Activated CD8-positive, alpha-beta memory T cell treated with anti-CD3 and anti-CD28 coated beads for 1 hour (primary cell): ENCODE measurements at places on chromosomes 2 and 18.

DNA sequence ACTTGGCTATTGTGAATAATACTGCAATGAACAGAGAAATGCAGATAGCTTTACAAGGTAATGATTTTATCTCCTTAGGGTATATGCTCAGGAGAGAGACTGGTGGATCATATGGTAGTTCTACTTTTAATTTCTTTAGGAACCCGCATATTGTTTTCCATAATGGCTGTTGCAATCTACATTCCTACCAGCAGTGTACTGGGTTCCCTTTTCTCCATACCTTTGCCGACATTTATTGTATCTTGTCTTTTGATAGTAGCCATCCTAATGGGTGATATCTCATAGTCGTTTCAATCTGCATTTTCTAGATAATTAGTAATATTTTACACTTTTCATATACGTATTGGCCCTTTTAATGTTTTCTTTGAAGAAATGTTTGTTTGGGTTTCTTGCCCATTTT, 702.9 kb upstream of the ACVR2A start:
- DNase-seq = no peak

DNA sequence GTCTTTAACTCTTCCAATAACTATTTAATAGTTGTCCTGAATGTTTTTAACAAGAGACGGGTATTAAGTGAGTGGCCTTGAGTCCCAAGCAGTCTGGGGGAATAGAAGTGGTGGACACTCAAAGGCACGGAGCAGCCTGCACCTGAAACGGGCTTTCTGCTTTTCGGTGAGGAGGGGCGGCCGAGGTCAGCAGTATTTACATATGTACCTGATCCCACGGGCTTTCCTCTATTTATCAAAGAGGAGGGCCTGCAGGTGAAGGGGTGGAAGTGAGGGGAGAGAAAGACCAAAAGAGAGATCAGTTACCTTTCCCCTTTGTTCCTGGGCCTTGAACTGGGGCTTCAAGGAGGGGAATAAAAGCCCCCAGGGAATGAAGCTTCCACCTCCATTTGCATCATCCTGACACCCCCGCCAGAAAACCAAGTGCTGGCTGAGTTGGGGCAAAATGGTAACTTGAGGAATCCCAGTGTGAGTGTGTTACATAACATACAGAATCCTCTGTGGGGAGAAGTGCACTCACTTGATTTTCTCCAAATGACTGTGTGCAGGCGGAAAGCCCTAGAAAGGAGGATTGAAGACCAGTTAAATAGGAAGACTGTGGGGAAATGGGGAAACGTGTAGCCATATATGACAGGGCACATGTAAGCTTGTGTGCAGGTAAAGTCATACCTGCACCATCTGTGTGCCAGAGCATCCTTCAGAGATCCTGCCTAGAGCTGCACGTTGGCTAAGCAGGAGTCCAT, 12.4 kb downstream of the POU3F3 start:
- no peak for DNase-seq

DNA sequence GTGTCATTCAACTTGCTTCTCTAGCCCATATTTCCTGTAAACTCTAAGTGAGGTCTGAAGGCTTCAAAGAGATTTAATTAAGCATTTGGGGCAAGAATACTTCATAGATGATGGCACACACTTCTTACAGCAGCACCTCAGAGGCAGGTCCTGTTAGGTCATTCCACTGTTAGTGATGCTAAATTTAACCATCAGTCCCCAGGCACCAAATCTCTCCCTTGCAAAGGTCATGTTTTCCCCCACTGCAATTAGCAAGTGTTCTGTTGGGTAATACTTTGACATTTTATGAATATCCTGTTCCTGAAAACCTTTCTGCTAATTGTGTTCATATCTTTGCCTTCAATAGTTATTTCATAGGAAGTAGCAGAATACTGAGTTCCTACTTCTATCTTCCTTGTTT, 117.0 kb downstream of the STK39 start:
- no peak for DNase-seq

- no peak for DNase-seq
These were observed 114.1 kb downstream of the RIF1 start for GRCh38 chr2:151523850-151524249.

DNA sequence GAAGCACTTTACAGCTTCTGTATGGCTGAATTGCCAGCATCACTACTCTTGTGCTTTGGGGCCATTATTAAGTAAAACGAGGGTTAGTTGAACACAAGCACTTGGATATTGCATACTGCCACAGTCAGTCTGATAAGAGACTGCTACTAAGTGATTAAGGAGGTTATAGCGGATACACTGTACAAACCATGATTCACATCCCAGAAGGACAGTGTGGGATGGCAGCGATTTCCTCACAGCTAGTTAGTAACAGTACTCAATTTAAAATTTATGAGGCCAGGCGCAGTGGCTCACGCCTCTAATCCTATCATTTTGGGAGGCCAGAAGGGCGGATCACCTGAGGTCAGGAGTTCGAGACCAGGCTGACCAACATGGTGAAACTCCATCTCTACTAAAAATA, 2.6 kb upstream of the BMPR2 start:
- DNase-seq = no peak

DNA sequence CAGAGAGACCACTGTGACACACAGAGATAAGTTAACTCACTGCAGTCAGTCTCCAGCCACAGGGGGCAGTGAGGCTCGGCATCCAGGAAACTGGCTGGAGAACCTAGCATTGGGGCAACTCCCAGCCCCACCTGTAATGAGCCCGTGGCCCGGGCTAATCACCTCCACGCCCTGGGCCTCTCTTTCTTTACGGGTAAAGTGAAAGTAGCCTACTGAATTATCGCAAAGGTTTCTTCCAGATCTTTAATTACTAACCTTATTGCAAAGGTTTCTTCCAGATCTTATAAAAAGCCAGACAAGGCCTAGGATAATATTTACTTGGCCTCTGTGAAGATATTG, 45.7 kb upstream of the ACAA2 start:
- DNase-seq = no peak

- DNase-seq = no peak
These were observed 109.5 kb downstream of the CDC42EP3 start for GRCh38 chr2:37561615-37562569.

DNA sequence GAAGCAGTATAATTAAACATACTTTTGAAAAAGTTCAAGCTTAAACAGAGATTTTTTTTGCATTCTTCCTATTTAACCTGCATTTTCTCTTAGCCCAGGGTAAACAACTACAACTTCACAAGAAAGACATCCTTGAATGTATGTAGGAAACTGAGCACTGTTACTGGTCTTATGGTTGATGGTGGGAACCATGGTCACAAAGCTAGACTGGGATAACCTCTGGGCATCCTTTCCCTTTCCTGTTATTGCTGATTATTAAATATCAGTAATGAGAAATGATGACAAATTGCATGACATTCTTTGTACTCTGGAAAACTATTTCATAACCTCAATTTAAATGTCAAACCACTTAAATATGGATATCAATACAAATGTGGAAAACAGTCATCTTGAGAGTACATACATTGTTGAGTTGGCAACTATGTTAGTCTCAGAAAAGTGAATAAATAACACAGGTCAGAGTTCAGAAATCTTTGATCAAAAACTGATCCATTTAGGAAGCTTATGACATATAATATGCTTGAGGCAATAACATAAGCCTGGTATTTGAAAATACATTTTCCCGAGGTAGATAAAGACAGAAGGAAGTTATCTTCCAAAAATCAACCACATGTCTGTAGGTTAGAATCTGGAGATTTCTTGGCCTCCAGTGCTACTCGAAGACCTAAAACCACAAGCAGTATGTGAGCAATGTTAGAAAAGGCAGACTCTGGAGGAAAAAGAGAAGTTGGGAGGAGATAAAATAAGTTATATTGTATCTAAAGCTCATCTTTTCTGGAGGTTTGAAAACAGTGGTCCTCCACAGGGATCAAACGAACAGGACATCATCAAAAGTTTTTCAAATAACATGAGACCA, 65.2 kb upstream of the ST8SIA5 start:
- no peak for DNase-seq

GRCh38 chr2:232798187-232798586, 21.8 kb upstream of the KCNJ13 start:
- DNase-seq = no peak

GRCh38 chr2:15626126-15626525, 34.5 kb downstream of the DDX1 start:
- no peak for DNase-seq

DNA sequence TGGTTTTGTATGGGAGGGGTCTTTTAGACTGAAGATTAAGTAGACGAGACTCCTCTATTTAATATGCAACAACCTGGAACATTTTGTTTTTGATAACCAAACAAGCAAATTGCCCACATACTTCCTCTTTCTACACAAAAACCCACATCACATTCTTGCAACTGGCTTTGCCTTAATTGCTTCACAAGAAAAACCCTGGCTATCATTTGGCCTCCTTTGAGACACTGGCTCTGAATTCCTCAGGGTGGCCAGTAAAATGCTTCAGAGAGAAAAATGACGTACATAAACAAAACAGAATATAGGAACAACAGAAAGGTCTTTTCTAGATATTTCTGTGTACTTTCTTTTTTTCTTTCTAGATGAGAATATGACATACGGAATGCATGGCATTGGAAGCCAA, 103.0 kb downstream of the TRIB2 start:
- DNase-seq = no peak

GRCh38 chr2:159562248-159562647, 54.1 kb downstream of the BAZ2B start:
- DNase-seq = no peak

DNA sequence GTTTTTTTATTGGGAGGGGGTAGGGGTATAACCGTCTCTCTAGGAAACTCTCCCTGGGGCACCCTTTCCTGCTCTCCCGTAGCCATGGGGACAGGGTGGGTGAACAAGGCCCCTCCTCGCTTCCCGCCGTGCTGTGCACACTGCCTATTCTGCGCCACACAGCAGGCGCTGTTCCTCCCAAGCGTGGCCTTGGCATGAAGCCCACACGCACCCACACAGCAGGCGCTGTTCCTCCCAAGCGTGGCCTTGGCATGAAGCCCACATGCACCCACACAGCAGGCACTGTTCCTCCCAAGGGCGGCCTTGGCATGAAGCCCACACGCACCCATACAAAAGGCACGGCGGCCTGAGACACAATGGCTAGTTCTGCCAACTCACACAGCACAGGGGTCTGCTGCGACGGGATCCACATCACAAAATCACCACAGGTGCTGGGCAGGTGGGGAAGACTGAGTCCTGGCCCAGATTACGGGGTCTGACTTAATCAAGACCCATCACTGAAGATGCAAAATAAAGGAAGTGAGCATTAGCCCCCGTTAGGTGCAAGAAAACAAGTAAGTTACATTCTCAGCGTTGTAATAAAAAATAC, 46.6 kb upstream of the TPO start:
- no peak for DNase-seq

- DNase-seq = no peak
These were observed 4.1 kb upstream of the OTX1 start for GRCh38 chr2:63046552-63046951.

DNA sequence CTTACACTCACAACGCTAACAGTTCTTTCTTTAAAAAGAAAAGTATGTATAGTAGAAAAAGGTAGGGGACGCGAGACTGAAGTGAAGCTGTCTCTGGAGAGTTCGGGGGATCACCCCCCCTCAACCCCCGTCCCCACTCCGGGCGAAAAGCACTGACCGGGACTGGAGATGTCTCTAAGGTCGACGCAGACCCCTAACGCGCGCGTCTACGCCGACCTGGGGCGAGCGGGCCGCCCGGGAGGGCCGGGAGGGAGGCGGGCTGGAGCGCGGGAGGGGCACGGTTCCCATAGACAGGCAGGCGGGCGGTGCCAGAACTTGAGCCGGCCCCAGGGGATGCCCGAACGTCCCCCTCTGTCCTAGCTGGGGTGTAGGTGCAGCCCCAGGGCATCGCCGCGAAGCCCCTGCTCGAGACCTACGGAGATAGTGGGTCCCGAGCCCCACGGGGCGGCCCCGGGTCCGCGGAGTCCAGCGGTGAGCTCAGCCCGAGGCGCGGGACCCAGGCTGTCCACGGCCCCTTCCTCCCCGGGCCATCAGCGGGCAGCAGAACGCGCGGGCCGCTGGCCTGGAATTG, 82.2 kb downstream of the CHRNA1 start:
- no peak for DNase-seq

DNA sequence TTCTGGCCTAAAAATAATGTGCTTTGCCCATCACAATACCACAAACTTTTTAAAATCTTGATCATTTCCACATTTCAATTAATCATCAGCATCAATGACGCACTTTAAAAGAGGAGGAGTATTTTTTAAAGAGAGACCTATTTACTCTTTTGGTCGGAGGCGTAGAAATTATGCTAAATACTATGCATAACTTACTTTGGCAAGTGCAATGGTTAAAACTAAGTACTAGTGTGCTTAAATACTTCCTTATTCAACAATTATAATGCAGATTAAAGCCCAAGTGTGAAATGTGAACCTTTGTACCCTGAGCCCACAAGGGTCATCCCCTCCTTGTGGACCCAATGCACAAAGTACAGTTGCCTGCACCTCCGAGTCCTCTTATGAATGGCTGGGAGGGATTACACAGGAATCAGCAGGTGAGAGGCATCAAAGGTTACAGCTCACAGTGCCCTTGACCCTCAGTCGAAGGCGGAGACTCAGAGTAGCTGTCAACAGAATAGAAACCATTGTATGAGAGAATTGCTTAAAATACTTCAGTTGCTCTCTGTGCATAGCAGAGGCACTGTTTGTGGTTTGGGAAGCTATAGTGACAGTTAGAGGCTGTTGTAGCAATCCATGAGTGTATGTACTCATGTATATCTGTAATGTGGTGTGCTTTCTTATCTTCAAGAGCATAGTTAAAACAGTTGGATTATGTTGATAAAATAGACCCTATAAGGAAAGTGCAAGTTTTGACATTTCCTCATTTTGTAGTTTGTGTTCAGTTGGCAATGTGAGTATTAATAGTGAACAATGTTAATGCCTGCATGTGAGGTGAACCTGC, 151.7 kb upstream of the ITGA4 start:
- DNase-seq = no peak

GRCh38 chr2:190792956-190793888, 87.4 kb upstream of the GLS start:
- no peak for DNase-seq

GRCh38 chr2:211458974-211459373, 902.6 kb downstream of the CPS1 start:
- DNase-seq = no peak

DNA sequence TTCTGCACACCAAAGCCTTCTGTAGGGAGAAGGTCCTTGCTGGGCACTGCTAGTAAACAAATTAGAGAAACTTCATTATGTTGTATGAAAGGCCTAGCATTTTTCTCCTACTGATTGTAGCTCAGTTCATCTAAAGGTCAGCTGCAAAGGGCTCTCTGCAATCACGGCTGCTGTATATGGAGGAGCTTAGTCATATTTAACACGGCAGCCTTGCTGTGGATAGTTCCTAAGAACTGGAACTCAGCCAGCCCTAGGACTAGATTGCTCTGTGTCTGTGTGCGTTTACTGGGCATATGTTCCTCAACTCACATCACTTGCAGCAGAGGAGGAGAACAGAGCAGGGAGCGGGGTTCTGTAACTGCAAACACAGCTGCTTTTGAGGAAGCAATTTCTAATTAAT, 1103.9 kb upstream of the KLHL29 start:
- no peak for DNase-seq

- no peak for DNase-seq
These were observed 391.0 kb upstream of the LINC00305 start for GRCh38 chr18:64539847-64540246.
